ENCODE measurements at places on chromosomes 13 and 19. TPM values are rescaled to one million over a fixed set of nuclear protein-coding genes. Genes with fewer than 3 reads are reported as not detected.

DNA sequence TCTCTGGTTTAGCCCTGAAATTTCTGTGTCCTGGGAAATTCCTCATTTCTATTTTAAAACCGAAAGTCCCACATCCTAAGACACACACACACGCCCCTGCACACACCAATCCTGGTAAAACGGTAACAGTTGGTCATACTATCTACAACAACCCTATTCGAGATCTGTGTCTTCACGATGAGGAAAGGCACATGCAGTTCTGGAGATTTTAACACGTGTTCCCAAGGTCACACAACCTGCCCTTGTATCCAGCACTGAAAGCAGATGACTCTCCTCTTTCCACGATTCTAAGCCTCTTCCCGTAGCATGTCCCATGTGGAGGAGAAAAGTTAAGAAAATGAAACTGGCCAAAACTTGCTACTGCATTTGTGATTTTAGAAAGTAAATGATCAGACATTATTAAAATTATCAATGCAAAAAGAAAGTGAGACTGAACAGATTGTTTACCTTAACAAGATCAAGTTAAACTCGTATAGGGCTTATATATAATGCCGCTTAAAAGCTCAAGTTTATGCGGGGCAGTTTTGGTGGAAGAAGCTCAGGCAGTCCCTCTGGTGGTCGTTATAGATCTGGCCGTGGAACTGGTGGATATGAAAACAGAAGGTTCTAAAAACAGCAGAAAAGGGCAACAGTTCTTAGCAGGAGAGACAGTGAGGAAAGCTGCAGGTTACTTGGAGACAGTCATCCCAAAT, 32.7 kb downstream of the VSTM1 start:
- DNase-seq = peak; percentile 29

The TPGS1 gene
- total RNA-seq = 24.7 TPM

The KLK15 gene
- not detected for total RNA-seq

- peak; percentile 47 for DNase-seq
These were observed 190.1 kb downstream of the FOXO1 start for GRCh38 chr13:40476175-40476958.

The SHD gene
- total RNA-seq = not detected

GRCh38 chr13:46926916-46927590, 30.2 kb upstream of the HTR2A start:
- DNase-seq = no peak

DNA sequence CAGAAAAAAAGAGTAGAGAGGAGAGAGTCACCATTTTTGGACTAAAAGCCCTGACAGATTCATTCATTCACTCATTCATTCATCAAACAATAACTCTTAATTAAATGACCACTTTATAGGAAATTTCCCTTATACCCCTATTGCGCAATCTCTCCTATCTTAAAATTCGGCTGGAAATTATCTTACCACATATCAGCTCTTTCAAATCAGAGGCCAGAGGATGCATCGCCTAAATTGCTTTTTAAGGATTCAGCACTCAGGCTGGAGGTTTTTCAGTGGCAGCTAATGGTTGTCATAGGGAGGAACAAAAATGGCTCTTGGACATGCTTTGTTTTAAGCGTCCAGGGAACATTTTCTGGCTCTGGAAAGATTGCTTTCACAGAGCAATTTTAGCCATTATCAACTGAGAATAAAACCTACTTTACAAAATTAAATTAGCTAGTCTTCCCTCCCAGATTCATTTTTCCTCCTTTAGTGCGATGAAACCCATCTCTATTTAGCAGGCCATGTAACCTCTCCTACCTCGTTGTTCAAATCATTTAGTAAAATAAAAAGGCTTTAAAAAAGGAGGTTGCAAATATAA, 115.2 kb downstream of the OLFM4 start:
- no peak for DNase-seq

The SLC10A2 gene
- total RNA-seq = not detected

All from endothelial cell of umbilical vein (primary cell).